ENCODE measurements at places on chromosomes 6 and 20.

- DNase-seq, result no peak
Measured at GRCh38 chr20:46240065-46240464, 68.2 kb downstream of the CDH22 start.

GRCh38 chr20:36404435-36404978, 98.4 kb downstream of the DLGAP4 start:
- no peak for DNase-seq

DNA sequence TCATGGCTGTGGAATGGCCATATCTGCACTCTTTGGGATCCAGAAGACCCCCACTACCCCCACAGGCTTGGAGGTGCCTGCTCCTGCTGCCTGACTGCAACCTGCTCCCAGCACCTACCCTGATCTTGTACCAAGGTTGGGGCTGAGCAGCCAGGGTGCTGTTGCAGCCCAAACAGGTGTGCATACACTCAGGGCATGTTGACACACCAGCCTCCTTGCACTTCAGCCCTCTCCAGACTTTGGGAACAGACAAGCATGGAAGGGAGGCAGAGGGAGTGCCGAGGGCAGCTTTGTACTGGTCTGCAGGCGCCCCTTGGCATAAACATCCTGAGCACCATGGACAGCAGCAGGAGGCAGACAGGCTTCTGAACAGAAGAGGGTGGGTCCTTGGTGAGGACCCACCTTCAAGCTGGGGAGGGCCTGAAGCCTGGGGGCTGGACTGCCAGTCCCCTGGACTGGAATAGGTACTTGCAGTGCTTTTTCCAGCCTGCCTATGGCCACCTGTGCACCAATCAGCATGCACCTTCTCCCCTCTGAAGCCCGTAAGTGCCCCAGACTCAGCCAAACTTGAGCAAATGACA, 1675.8 kb downstream of the HACE1 start:
- DNase-seq, result no peak

DNA sequence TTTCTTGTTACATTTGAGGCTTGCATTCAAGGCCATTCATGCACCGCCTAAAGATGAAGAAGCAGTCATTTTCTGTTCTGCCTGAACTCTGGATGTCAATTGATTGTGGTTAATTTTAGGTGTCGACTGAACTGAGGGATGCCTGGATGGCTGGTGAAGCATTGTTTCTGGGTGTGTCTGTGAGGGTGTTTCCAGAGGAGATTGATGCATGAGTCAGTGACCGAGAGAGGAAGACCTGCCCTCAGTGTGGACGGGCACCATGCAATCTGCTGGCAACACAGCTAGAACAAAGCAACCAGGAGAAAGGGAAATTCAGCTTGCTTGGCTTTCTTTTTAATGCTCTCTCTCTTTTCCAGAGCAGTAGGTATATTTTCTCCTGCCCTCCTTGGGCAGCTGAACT, 164.1 kb upstream of the ECI2 start:
- no peak for DNase-seq

- no peak for DNase-seq
Measured at GRCh38 chr20:62840244-62841197, 21.1 kb downstream of the TCFL5 start.

- DNase-seq, result no peak
Measured at GRCh38 chr6:63740709-63741108, 105.1 kb downstream of the PHF3 start.

DNA sequence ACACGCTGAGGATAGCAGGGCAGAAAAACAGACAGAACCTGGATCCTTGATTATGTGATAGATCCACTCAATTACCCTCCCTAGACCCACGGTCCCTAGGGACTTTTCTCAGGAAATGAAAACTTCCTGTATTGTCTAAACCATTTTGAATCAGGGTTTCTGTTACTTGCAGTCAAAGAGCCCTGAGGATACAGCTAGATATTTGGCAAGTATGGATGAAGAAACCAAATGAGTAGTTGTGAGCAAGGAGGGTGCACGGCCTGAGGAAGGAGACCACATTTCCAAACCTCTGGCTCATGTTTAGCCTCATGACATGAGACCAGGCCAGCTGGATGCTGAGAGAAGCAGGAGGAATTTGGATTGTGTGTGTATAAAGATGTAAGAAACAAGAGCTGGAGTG, 91.6 kb downstream of the MRPL14 start:
- no peak for DNase-seq

GRCh38 chr6:147508866-147509608, 547 bp downstream of the SAMD5 start:
- no peak for DNase-seq

- no peak for DNase-seq
Measured at GRCh38 chr6:75818098-75818855, 69.2 kb downstream of the MYO6 start.

DNA sequence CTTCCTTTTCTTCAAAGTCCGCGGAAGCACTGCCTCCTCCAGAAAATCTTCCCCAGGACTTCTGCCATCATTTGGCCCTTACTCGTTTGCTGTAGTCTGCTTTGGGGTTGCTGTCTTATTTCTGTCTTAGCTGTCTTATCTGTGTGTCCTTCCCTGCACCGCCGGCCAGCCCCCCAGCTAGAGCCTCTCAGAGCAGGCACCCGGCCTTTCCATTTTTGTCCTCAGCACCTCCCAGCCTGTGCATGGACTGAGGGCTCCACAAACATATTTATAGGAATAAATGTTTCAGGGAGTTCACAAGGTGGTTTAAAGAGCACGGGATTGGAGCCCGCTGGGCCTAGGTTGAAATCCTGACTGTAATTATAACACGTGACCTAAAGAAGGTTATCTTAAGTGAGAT, 8.1 kb downstream of the GLP1R start:
- DNase-seq, result no peak
